ENCODE measurements at places on chromosomes 13 and 19.

- no peak for DNase-seq
Observed at GRCh38 chr13:73898276-73898675, 235.9 kb downstream of the KLF12 start.

GRCh38 chr19:39405261-39405957, 1.2 kb upstream of the ZFP36 start:
- no peak for DNase-seq

DNA sequence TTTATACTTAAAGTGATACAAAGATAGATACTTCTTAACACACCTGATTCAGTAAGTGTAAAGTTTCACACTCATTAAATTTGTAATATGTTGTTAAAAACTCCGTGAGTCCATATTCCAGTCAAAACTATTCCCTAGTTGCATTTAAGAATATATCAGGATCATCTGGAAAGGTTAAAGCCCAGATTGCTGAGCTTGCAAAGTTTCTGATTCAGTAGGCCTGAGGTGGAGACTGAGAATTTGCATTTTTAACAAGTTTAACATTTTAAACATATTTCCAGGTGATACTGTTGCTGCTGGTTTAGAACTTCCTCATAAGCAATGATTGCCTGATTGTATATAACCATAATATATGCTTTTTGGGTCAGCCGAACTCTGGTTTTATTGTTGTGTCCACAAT, 1998.6 kb upstream of the PCDH20 start:
- DNase-seq: no peak

DNA sequence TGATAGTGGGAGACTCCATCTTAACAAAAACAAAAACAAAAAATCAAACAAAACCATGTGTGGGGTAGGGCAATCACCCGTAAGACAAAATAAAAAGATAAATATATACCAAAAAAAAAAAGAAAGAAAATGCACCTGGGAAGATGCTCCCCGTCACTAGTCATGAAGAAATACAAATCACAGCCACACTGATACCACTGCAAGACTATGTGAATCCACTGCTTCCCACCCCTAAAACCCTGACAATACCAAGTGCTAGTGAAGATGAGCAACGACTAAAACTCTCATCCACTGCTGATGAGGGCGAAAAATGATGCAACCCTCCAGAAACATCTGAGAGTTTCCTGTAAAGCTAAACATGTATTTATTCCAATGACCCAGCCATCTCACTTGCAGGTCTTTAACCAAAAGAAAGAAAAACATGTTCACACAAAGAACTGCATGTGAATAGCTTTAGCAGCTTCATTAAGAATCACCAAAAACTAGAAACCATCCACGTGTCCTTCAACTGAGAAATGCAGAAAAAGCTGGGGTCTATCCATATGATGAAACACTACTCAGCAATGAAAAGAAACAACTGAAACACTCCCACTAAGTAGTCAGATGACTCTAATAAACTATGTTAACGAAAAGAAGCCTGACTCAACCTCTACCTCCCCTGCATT, 31.7 kb downstream of the BRD4 start:
- peak; percentile 12 for DNase-seq

- DNase-seq: no peak
Observed at GRCh38 chr19:31421856-31422255, 72.6 kb upstream of the TSHZ3 start.

DNA sequence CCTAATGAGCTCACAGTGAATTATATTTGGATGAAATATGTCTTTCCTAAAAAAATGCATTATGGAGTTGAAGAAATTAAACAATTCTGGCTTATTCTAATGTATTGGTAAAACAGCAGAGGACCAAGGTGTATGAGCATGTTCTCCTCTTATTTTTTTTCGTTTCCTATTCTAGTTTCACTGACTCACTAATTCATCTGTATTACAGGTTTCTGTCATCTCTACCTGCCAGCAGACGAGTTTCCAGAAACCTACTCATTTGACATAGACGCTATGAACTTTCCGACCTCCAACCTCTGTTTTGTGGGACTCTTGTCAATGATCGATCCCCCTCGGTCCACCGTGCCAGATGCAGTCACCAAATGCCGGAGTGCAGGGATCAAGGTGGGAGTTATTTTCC, 20.3 kb downstream of the ATP12A start:
- no peak for DNase-seq

GRCh38 chr19:3627351-3627723, 747 bp upstream of the CACTIN start:
- no peak for DNase-seq

- no peak for DNase-seq
Observed at GRCh38 chr13:73687087-73687486, 447.1 kb downstream of the KLF12 start.

DNA sequence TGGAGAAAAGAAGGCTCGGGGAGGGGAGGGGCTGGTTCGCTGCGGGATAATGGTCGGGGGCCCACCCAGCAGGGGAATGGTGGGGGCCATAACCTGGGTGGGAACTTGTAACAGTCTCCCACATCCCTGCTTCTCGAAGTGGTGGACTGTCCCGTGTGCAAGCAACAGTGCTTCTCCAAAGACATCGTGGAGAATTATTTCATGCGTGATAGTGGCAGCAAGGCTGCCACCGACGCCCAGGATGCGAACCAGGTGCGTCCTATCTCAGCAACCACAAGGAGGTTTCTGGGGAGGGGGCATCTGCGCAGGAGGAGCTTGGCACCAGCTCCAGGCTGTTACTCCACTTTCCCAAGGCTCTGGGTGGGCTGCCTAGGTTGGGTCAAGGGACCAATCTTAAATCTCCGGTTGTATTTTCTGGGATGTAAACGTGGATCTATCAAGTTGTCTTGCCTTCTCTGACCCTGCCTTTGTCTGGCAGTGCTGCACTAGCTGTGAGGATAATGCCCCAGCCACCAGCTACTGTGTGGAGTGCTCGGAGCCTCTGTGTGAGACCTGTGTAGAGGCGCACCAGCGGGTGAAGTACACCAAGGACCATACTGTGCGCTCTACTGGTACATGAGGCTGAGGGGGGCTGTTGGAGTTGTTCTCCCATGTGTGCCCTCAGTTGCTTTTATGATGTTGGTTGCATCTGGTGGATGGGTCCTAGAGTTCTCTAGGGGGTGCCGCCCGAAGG, 1.6 kb downstream of the TRIM28 start:
- DNase-seq: no peak

- DNase-seq: no peak
Observed at GRCh38 chr13:75789451-75790197, 153.5 kb downstream of the LMO7 start.

DNA sequence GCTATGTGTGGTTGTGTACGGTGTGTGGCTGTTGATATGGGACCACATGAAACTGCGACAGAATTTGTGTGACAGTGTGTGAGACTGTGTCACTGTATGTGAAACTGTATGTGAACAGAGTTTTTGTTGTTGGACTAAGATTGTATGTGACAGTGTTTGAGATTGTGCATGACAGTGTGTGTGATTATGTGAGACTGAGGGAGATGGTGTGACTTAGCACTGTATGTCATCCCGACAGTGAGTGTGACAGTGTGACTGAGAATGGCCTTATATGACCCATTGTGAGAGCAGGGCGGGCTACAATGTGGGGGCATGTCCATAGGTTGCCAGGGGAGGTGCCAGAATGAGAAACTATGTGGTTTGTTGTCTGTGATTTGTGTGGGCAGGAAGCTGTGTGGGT, 930 bp downstream of the ZNF583 start:
- no peak for DNase-seq

DNA sequence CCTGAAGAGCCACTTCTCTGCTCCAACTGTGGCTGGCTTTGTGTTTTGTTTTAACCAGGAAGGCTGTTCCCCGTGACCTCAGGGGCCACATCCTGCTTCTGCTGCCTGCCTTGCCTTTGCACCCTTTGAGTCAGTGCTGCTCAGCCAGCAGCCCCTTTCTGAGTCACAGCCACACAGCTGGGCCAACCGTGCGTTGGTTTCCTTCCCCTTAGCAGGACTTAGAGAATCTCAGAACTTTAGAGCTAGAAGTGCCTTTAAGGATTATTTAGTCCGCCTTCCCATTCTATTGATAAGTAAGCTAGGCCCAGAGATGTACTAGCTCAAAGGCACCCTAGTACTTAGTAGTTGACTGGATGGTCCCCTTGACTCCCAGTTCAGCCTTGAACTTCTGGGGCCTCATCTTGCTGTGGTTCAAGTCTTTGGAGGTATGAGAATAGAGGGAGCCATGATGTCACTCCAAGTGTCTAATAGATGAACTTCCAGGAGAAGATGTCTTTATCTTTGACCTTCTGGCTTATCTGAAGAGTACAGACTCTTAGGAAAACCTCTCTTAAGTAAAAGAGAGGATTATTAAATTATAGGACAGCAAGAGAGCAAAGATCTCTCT, 8.0 kb downstream of the RGCC start:
- DNase-seq: peak; percentile 67

DNA sequence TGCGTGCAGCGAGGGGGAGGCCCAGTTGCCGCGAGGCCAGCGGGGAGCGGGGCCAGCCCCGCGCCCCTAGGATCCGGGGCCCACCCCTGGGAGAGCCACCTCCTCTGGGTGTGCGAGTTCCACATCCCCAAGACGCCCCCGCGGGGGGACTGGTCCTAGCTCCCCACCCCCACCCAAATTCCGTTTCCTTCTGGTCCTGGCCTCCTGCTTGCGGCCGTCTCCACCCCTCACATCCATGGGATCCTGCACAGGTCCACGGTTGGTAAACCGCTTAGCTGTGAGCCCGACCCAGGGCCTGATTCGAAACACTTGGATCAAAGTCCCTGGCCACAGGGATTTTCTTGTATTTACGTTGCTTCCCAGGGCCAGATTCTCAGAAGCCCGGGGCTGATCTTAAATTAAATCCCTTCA, 324 bp upstream of the FBXO17 start:
- no peak for DNase-seq

All from SIG-M5 (cell line).